SK-N-DZ (cell line): ENCODE measurements at places on chromosomes 1 and 21.
A peak's percentile ranks its signal among the peaks of the same experiment; 100 is the strongest.

GRCh38 chr1:174301295-174302077 lies 142.2 kb downstream of the RABGAP1L start:
- no peak for DNase-seq

DNA sequence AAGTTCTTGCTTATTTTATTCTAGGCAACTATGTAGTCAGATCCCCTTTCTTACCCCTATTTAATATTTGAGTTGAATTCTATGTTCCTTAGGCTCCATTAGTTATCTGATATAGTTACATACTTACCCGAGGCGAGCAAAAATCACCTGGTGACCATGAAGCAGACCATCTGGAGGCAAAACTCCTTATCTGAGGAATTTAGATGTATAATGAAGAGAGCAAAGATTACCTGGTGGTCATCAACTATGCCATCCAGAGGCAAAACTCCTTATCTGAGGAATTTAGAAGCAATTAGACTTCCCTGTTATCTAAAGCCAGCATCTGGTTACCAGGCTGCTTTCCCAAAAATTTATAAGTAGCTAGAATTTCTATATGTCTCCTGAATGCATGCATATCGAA lies 129.9 kb downstream of the PATJ start:
- no peak for DNase-seq

GRCh38 chr1:10694633-10695627 lies 101.5 kb downstream of the CASZ1 start:
- DNase-seq: peak; percentile 59

GRCh38 chr21:15826147-15826780 lies 96.5 kb downstream of the USP25 start:
- peak; percentile 27 for DNase-seq

- no peak for DNase-seq
These were observed 64.7 kb upstream of the FGGY start for GRCh38 chr1:59232216-59232615.

GRCh38 chr1:228174482-228175315 lies 9.1 kb downstream of the IBA57 start:
- no peak for DNase-seq

GRCh38 chr1:150420560-150421265 lies 56.8 kb downstream of the RPRD2 start:
- no peak for DNase-seq

DNA sequence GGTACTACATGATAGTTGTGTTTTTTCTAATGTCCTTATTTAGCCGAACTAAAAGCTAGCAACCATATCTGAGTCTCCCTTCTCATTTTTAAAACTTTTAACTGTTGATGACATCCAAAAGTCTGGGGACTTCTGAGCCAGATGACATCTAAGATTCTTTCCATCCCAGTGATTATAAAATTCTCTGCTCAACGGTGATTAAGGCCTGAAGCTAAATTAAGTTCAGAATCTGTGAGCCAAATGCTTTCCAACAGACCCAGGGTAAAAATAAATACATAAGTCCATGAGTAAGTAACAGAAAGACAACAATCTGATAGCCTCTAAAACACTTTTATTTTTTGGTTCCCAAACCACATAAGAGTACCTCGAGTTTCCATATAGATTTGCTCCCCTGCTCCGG lies 13.1 kb upstream of the PTP4A2 start:
- DNase-seq: no peak

DNA sequence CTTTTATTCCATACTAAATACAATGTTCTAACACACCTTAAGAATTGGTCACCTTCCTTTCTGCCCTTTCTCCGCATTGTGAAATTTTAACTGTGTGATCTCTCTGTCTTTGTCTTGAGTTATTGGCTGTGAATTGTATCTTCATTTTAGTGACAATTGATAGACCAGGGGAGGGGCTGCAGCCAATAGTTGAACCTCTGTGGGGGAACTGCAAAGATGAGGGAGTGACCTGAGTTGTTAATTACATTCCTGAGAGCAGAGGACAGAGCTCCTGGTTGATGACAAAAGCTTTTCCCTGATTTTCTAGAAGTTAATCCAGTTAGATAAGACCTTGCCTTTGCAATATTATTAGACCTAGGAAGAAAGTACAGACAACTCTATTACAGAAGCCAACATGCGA lies 1535.7 kb downstream of the BRINP3 start:
- DNase-seq: no peak

- DNase-seq: no peak
These were observed 65.3 kb downstream of the MEGF6 start for GRCh38 chr1:3546048-3546384.

GRCh38 chr21:44575307-44576024 lies 1.9 kb downstream of the KRTAP10-4 start:
- no peak for DNase-seq

DNA sequence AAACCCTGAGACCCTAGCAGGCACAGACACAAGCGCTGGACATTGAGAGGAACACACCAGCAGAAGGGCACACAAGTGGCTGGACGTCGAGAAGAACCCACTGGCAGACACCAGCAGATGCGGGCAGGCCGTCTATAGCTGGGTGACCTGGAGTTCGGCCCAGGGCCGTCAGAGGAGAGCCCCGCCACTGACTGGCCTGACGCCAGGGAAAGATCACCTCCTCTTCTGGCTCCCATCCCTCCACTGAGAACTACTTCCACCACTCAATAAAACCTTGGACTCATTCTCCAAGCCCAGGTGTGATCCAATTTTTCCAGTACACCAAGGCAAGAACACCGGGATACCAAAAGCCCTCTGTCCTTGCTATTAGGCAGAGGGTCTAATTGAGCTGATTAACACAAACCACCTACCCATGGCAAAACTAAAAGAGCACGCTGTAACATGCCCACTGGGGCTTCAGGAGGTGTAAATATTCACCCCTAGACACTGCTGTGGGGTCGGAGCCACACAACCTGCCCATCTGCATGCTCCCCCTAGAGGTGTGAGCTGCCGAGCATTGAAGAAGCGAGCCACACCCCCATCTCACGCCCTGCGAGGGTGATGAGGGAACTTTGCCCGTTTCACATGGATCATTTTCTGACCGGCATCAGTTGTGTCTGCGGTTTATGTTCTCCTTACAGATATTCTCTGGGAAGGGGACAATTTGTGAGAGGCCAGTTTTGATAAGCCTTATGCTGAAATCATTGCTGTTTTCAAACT lies 104.8 kb downstream of the HLX start:
- no peak for DNase-seq

- DNase-seq: no peak
These were observed 102.7 kb upstream of the CD55 start for GRCh38 chr1:207218512-207219362.

DNA sequence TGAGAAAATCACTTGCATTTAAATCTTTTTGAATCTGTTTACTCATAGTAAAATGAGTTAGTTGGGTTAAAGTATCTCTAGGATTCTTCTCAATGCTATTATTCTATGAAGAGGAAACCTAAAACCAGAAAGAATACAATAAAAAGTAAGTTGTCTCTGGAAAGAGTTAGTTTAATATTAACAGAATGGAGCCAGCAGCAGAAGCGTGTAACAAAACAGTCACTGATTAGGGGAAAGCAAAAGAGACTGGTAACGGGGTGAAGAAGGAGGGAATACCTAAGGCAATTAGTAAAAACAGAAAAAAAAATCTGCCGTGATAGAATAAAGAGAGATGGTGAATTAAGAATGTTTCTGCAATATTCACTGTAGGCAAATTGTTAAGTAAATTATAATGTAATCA lies 60.0 kb downstream of the NRDC start:
- DNase-seq: no peak

DNA sequence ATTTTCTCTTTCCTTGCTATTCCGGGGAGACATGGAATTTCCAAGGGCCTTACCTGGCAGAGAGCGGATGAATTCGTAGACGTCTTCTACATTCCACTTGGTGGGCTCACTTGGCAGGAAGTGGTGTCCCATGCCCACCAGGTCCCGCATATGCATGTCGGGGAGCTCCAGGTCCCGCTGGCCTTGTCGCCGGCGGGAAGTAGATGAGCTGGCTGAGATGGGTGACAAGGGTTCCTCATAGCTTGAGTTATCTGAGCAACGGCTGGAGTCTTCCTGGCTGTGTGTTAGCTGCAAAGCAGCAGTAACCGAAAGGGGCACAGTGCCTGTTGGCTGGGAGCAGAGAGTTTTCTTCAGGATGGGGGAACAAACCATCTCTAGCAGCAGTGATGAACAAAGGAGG lies 7.9 kb upstream of the A3GALT2 start:
- DNase-seq: no peak

- DNase-seq: no peak
These were observed at the start of gene FAM110D for GRCh38 chr1:26158908-26159742. Gene FAM110D (plus strand): TSS chr1:26159079. CDS start chr1:26161292, 2,213 bp downstream.

GRCh38 chr1:172704001-172704400 lies 45.1 kb downstream of the FASLG start:
- DNase-seq: no peak

GRCh38 chr1:203082571-203083462 lies 3.0 kb downstream of the MYOG start:
- no peak for DNase-seq

DNA sequence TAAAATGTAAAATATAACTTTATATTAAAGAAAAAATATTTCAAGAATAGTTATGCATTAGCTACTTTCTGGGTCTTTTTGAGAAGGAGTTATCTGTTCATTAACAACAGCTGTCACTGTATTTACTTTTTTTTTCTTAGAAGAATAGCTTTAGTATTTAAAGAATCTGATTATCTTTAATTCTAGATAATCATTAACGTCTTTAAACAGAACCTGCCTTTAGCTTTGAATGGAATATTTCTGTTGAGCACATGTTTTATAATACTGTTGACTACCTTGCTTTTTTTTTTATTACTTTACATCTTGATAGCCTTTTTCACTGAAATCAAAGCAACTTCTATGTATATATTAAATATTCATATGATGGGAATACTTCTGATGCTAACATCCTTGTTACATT lies 132.0 kb downstream of the CLEC20A start:
- no peak for DNase-seq

DNA sequence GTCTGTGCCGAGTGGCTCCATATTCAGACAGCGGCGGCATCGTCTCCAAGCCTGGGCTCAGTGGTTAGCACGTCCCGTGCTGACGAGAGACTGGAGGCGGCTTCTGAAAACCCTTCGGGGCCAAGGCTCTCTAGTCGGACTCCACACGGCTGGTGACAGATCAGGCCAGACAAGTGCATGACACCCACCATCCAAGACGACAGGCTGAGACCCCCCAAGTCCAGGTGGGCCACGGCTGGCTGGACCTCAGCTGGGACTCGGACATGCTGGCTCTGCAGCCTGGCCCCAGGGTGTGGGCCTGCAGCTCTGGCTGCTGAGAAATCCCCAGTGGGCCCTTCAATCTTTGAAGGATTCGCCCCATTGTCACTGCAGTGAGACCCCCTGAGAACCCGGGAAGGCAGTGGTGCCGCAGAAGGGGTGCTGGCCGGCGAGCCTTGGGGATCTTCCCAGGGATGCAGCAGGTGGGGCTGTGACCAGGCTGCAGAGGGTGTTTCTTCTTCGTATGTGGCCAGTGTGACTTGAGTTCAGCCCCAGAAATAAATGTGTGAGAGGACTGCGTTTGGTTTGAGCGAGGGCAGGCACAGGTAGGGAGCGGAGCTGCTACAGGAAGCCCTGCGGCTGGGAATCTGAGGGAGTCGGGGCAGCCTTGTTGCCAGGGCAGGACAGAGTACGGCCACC lies 15.9 kb upstream of the SLC19A1 start:
- no peak for DNase-seq

- DNase-seq: no peak
These were observed 98.7 kb upstream of the PDC start for GRCh38 chr1:186559601-186560116.

DNA sequence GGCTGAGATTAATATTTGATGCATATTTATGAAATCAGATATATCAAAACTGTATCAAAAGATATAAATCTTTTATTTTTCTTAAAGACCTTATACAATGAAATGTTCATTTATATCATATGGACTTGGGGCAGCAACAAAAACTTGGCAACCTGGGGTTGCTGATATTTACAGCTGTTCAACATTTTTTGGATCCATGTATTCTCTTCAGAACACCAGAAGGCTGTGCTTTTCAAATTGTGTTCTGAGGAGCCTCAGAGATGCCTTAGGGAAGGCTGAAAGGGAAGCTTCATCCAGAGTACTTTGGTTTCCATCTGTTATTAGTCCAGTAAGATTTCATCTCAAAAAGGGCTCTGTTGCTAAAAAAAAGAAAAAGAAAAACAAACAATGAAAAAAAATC lies 94.8 kb downstream of the DISC1 start:
- DNase-seq: no peak

- no peak for DNase-seq
These were observed 656.4 kb downstream of the LMO4 start for GRCh38 chr1:87985071-87985470.

GRCh38 chr1:1477206-1477605 lies 5.6 kb downstream of the ATAD3B start:
- no peak for DNase-seq

DNA sequence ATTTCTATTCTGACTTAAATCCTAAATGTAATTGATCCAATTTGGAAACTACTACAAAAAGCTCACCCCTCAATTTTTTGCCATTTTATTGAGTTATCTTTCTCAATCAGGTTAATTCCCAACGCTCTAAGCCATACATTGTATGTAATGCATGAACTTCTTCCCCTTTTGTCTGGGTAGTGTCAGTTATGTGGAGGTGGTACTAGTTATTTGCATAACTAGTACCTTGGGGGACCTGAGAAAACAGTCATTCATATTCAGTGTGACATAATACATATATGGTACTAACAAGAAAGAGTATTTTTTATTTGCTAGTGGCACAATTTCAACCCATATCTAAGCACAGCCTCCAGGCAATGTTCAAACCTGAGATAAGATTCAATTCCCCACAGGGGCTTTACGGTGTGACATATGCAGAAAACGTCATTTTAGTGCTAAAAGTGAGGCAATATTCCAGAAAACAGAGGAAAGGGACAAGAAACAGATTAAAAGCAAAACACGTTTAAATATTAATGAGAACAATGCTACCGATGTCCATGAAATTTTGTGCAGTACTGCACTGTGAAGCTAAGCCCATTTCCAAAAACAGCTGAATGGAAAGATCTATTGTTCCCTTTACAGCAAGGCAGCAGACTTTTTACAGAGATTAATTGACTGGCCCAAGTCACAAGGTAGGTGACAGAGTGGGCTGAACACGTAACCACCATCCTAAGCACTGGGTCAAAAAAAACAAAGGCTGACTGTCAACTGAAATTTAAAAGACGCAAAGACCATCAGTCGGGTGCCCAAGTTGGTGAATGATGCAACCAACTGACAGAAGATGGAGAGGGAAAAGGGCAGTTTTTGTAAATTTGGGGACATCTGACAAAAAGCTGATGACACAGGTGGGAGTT lies 1.4 kb downstream of the HLCS start:
- no peak for DNase-seq

DNA sequence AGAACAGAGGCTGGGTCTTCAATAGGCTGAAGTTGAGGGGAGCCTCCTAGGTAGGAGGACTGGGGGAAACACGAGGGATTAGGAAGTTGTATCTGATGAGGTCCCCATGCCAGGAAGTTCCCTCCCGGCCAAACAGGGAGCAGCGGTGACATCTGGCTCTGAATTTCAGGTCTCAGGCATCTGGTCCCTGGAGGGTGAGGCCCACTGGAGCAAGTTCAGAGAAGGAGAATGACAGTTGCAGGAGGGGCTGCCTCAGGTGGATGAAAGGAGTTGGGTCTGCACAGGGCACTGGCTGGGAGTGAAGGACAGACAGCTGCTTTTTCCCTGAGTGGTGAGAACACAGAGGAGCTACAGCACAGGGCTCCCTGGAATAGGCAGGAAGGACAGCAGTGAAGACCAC lies 9.1 kb downstream of the TMEM9 start:
- no peak for DNase-seq

- DNase-seq: no peak
These were observed 4.4 kb upstream of the TMCO2 start for GRCh38 chr1:40243351-40243750.

- peak; percentile 28 for DNase-seq
These were observed 17.9 kb upstream of the ZBTB21 start for GRCh38 chr21:42027822-42028765.
